ENCODE measurements at places on chromosomes 3 and 15.

DNA sequence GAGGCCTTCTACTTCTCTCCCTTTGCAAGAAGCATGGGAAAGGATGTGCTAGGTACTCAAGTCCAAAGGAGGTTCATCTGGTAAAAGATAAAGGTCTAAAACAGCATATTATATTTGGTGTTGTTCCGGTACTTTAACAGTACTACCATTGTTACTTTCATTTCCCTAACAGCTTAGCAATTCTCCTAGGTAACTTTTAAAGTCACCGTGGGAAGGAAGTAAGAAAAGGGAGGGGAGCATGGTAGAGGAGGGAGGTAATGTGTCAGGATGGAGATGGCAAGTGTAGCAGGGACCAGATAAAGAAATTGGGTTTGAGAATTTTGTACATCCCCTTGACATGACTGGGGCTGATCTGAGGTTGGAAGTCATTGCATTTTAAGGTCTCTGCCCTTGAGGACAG, 89.4 kb upstream of the SKOR1 start:
- no peak for DNase-seq

DNA sequence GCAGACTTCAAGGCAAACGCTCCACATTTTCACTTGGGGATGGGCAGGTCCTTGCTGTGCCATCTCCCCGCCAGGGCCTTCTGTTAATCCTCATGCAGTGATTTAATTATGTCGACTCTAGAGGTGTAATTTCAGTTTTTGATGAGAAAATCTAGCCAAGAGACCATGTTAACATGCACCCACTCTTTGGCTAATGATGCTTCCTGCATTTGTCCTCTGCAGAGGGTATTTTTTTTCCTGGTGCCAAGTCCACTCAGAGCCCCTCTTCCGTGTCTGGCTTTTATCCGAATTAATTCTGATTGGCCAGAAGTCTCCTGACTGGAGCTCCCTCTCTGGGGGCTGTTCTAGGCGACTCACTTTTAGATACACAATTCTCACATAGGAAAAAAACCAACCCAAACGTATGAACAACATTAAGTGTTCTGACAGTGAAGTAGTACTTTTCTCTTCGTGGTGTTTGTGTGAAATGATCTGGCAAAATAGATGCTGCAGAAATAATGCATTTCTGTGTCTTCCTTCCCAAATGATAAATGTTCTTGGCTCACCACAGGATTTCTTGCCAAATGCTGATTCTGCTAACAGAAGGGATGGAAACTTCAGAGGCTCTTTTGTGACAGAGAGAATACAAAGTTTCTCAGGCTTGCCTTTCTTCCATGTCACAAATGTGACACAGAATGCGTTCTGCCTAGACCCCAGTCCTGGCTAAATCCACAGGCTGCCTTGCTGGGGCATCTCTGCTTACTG, 190.0 kb downstream of the CACNA2D3 start:
- DNase-seq: no peak

DNA sequence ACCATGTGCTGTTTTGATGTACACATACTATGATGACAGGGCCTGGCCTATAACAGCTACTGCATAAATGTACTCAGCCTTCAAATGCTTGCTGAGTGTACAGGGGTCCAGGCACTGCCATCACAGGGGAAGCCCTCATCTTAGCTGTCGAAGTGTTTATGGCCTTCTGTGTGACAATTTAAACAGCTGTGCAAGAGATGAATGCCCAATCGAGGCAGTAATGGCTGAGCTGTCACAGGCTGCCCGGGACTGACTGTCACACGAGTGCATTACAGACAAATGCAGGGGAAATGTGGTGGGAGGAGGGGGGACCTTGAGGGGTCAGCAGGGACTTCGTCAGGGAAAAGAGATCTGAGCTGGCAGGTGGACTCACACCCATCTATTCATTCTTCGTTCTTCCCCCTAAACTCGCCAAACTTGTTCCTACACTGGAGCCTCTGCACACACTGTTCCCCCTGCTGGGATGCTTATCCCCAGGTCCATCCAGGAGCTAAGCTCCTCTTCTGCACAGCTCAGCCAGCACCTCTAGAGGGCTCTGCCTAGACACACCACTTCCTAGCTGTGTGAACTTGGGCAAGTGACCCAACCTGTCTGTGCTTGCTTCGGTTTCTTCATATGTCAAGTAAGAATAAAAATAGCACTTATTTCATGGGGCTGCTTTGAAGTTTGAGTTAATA, 156.2 kb upstream of the IQSEC1 start:
- no peak for DNase-seq

GRCh38 chr15:72889545-72889944, 106.0 kb upstream of the ADPGK start:
- DNase-seq: no peak

GRCh38 chr15:100824211-100824610, 55.4 kb upstream of the ALDH1A3 start:
- DNase-seq: no peak

GRCh38 chr3:134644731-134645514, 5.9 kb downstream of the KY start:
- DNase-seq: no peak

GRCh38 chr3:143977341-143978262, 6.0 kb downstream of the DIPK2A start:
- no peak for DNase-seq

- no peak for DNase-seq
These were observed 181.6 kb downstream of the ABHD5 start for GRCh38 chr3:43872301-43872700.

GRCh38 chr3:13682331-13683013, 133.5 kb downstream of the FBLN2 start:
- no peak for DNase-seq

GRCh38 chr3:148816981-148817525, 10.6 kb upstream of the CPB1 start:
- no peak for DNase-seq
